ENCODE measurements at places on chromosomes 11 and 22. TPM values are rescaled to one million over a fixed set of nuclear protein-coding genes. Genes with fewer than 3 reads are reported as not detected.

The CHEK1 gene
- total RNA-seq, result 52.7 TPM

The OR6A2 gene
- total RNA-seq, result 0.24 TPM

DNA sequence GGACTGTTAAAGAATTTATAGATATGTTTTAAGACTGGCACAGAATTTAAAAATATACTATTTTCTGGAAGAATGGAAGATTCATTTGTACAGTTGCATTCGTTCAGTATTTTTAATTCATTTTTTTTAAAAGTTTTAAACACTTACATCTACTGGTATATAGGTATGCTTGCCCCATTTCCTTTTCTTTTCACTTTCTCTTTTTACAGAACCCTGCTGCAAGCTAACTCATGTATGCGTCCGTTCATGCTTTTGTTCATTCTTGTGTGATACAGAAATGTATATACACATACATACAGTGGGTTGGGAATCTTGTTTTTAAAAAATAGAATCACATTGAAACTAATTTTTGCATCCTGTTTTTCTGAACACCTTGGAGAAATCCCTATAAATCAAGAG is 31.0 kb downstream of the PACS1 start:
- no peak for DNase-seq

DNA sequence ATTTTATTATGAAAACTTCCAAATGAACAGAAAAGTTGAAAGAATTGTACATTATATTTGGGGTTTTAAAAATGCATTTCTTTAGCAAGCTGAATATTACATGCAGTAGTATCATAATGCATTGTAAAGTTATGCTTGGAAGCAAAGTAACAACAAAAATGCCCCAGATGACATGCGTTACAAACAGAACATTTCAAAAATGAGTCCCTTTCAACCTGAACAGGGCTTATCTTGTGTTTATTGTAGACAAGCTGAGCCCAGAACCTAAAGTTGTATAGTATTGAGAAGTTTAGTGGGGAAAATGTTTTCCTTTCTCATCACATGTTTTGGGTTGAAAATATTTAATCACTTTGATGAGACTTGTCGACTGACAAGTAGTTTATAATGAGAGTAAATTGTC is 68.8 kb downstream of the CECR2 start:
- DNase-seq, result no peak

- no peak for DNase-seq
Observed at GRCh38 chr11:122202161-122202950, 86.3 kb upstream of the BLID start.

DNA sequence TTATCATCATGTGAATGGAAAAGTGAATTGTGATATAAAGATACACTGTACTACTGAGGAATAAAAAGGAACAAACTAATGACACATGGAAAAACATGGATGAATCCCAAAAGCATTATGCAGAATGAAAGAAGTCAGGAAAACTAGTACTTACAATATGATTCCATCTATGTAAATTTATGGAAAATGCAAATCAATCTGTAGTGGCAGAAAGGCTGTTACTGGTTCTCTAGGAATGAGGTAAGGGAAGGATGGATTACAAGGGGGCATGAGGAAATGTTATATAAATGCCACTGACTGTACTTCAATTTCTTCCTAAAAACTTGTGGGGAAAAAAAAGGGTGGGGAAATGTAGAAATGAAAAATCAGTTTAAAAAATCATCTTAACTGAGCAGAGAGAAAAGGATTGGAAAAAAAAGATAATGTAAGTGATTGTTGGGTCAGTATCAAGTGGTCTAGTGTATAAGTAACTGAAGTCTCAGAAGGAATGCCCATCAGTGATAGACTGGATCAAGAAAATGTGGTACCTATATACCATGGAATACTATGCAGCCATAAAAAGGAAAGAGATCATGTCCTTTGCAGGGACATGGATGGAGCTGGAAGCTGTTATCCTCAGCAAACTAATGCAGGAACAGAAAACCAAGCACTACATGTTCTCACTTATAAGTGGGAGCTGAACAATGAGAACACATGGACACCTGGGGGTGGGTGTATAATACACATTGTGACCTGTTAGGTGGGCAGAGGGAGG is 48.8 kb downstream of the USP35 start:
- no peak for DNase-seq

GRCh38 chr11:117618982-117619355 is 178.0 kb downstream of the DSCAML1 start:
- DNase-seq, result no peak
